Umbilical cord (tissue), 2 donors: ENCODE measurements at places on chromosomes 2 and 18. TPM values are rescaled to one million over a fixed set of nuclear protein-coding genes. Genes with fewer than 3 reads are reported as not detected.

Gene ERMN
- total RNA-seq: 5.1 TPM

GRCh38 chr2:206305523-206306245, 31.2 kb downstream of the ZDBF2 start:
- no peak for DNase-seq

Gene ACTR2
- 71.3 TPM for total RNA-seq

GRCh38 chr2:193929131-193929530, 1727.9 kb upstream of the SLC39A10 start:
- no peak for DNase-seq

GRCh38 chr2:168215813-168216212, 31.6 kb downstream of the STK39 start:
- no peak for DNase-seq

DNA sequence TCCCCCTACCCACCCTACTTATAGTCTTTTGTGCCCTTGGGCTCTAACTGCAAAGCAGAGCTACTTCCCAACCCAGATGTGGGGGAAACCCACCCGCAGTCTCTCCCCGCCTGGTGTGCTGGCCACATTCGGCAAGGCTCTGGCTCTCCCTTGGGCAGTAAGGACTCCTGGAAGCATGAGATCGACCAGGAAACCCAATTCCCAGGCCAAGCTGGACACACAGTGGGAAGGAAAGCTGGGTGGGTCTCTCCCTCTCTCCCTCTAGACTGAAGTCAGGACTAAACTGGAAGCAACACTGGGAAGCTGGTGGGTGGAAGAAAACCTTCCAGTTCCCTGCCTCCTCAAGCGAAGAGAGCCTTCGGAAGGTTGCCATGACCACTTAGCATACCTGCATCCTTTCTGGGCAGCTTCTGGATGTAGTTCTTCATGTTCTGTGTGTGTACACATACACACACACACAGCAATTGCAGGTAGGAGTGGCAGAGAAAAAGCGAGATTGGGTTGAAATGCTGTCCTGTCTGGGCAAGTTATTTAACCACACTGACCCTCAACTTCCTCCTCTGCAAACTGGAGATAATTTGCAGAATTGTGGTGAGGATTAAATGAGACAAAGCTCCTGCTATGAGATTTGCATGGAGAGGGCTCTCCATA, 33.9 kb downstream of the ZBTB7C start:
- no peak for DNase-seq

DNA sequence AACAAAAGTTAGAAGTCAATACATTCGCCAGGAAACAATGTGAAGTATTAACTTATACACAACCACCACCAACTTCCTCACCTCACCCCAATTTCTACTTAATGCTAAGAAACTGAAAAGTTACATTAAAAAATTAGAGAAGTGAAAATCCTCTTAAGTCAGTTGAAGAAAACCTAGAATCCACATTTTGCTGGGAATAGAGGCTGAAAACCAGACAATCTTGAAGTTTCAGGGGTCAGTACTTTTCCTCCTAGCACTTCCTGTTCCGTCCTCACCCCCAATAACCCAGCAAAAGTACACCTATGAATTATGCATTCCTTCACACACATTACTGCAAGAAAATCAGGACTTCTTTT, 6.3 kb downstream of the YES1 start:
- no peak for DNase-seq

- DNase-seq: no peak
Measured at GRCh38 chr2:120957905-120958304, 222.2 kb downstream of the GLI2 start.

Gene ASTL
- total RNA-seq: 1.4 TPM

Gene KLF11
- total RNA-seq: 11.8 TPM

Gene SCG2
- total RNA-seq: 90.3 TPM

GRCh38 chr18:63676526-63677323, 15.0 kb upstream of the SERPINB3 start:
- no peak for DNase-seq

GRCh38 chr18:58355243-58355642, 273.6 kb downstream of the ALPK2 start:
- DNase-seq: no peak

Gene GKN1
- total RNA-seq: not detected

Gene PLGLB2
- 3.4 TPM for total RNA-seq

DNA sequence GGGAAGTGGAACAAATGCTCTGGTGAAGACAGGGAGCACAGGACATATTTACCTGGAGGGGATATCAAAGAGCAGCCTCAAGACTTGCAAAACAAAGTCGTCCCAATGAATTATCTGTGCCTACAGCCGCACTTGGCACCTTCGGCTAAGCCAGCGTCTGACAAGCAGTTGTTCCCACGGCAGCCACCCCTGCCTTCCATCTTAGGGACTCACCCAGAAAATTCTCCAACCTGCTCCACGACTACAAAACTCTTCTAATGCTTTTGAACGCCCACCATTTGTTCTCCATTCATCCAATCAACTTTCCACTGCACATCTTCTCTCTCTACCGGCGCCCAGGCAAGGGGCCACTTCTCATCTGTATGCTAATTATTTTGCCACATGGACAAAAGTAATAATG, 7.0 kb downstream of the MYT1L start:
- no peak for DNase-seq

DNA sequence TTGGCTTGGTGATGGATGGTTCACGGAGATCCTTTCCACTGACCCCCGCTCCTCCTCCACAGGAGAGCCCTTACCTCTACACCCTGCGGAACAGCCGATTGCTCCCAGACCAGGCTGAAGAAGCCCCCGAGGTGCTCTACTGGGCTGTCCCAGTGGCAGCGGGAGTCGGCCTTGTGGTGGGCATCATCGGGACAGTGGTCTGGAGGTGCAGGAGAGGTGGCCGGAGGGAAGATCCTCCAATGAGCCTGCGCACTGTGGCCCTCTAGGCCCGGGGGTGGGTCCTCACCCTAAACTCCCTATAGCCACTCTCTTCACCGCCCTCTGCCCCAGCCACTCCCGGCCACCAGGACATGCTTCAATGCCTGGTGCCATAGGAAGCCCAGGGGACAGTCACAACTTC, 108.8 kb upstream of the PPP1CB start:
- DNase-seq: no peak

- peak; percentile 88 for DNase-seq
Measured at GRCh38 chr2:96960153-96960961, 26.0 kb downstream of the FAM178B start.

GRCh38 chr18:11372163-11372562, 222.8 kb upstream of the PIEZO2 start:
- DNase-seq: no peak

DNA sequence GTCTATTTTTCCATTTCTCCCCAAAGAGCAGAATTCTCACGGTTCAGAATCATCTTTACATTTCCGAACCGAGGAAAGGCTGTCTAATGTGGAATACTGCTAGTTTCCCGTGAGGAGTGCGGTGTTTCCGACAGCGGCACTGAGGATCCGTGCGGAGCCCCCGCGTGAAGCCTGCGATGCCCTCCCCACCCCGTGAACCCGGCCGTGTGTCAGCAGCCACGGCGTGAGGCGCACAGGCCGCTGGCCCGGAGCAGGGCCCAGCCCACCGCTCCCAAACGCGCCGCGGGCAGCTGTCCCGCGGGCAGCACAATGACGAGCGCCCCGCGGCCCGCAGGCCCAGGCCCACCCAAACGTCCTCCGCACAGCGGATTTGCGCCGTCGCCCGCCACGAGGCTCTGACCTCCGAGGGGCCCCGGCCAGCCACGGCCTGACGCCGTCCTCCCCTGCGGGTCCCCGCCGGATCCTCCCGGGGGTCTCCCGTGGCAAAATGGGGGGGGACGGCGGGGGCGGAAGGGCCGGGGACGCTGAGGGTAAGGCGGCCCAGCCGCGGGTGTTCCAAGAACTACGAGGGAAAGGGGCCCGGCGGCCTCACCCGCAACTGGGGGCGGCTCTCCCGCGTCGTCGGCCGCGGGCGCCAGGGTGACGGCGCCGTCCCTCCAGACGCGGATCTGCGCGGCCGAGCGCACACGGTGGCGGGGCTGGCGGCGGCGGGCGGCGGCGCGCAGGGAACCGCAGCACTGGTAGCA, 796 bp downstream of the SPIRE1 start:
- DNase-seq: peak; percentile 48

DNA sequence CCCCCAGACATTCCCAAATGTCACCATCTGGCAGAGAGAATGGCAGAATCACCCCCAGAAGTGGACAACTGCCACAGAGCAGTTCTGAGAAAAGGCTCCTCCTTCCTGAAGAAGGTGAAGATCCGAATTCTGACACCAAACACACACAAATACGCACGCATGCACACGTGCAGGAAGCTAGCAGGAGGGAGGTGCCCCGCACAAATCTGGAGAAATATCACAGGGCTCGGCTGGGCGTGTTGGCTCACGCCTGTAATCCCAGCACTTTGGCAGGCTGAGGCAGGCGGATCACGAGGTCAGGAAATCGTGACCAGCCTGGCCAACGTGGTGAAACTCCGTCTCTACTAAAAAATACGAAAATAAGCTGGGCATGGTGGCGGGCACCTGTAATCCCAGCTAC, 38.5 kb upstream of the ATG16L1 start:
- no peak for DNase-seq

Gene DYTN
- 0.72 TPM for total RNA-seq

Gene SGPP2
- 1.2 TPM for total RNA-seq

- no peak for DNase-seq
Measured at GRCh38 chr2:14567561-14567960, 65.0 kb upstream of the LRATD1 start.

Gene MAIP1
- 12.8 TPM for total RNA-seq

DNA sequence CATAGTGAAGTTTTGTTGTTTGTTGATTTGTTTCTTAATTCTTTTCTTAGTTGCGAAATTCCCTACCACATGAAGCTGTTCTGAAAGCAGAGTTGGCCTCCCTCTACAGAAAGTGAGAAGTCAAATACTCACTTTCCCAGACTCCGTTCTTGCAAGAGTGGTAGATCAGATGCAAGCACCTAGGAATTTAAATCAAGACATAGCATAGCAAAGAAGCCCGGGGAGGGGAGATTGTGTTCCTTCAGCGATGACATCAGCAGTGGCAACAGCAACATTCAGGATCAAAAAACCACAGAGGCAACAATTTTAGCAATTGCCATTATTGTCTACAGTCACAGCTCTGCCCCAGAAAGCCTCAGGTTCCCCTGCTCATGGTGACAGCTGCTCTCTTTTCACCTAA, 580.0 kb downstream of the RNF144A start:
- no peak for DNase-seq

GRCh38 chr2:1650085-1650872, 94.0 kb downstream of the PXDN start:
- DNase-seq: no peak

- DNase-seq: no peak
Measured at GRCh38 chr2:113160248-113160647, 13.5 kb upstream of the PSD4 start.

DNA sequence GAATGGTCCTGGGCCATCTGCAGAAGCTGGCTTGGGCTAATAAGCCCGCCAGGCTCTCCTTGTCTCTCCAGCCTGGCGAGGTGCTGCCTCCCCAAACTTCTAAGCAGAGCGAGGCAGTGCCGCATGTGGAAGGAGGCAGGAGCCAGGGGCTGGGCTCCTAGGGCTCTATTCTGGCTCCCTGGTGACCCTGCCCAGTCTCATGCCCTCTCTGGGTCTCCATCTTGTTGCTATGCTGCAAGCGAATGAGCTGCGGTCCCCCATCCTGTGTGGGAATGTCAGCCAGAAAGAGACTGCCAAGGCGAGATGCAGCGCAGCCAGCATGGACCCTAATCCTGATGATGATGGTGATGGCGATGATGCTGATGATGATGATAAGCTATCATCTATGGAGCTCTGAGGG, 48.7 kb downstream of the TNS1 start:
- DNase-seq: no peak

- DNase-seq: no peak
Measured at GRCh38 chr18:13431886-13432285, 213.3 kb downstream of the LDLRAD4 start.

GRCh38 chr2:64402876-64403275, 51.1 kb upstream of the LGALSL start:
- no peak for DNase-seq

Gene VAMP8
- 25.5 TPM for total RNA-seq

Gene PROC
- 3.6 TPM for total RNA-seq

DNA sequence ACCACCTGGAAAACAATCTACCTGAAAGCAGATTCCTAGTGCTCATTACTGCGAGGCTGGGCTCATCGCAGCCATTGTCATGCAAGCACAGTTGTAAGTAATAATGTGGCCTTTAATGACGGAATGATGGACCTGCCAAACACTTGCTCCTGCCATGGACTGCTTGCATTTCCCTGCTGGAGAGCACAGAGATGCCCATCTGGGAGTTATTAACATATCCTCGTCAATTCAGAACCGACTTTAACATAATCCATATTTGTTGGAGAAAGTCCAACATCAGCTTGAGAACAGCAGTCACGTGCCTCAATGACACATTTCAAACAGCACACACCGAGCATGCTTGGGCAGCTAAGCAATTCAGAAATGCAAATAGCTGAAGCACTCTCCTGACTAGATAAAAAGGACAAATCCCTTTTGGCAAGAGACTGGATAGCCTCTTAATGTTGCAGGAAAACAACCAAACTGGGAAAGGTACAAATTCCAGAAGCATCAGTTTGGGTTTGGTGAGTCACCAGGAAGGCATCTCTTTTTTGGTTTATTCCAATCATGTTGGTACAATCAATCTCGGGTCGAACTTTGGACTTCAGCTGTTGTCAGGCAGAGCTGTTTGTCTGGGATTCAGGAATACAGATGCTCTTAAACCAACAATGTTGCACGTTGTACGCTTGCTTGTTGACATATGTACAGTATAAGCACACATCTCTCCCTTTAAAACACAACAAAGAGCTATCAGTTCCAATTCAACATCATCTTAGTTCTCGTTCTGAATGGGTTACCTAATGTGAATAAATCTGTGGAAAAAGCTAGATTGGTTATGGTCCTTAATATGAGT, 395.8 kb downstream of the LNPK start:
- DNase-seq: peak; percentile 49

- DNase-seq: no peak
Measured at GRCh38 chr2:137947032-137947727, 17.1 kb upstream of the HNMT start.

GRCh38 chr18:13221869-13222855, 3.6 kb downstream of the LDLRAD4 start:
- peak; percentile 96 for DNase-seq

Gene DTNA
- 82.8 TPM for total RNA-seq
